ENCODE measurements at places on chromosomes 2 and 18. TPM values are rescaled to one million over a fixed set of nuclear protein-coding genes. Genes with fewer than 3 reads are reported as not detected.

GRCh38 chr2:47602996-47603395, 179.9 kb upstream of the MSH6 start:
- no peak overlapping the region for H3K27ac ChIP-seq
- DNase-seq = no peak
- H3K27me3 ChIP-seq = no peaks in the 10 kb centered on the region
- no peaks in the 10 kb centered on the region for H3K4me1 ChIP-seq

The MBP gene
- total RNA-seq = 148 TPM

GRCh38 chr2:232611559-232612218, 21.7 kb upstream of the EFHD1 start:
- peak; percentile 81 for DNase-seq
- no peak overlapping the region for H3K27ac ChIP-seq
- H3K4me3 ChIP-seq = no peak overlapping the region

The HMSD gene
- not detected for total RNA-seq

Data from activated naive CD8-positive, alpha-beta T cell treated with anti-CD3 and anti-CD28 coated beads, Interleukin-2, amount 10 ng/mL, durations not matched to agents 7 days and 5 days (primary cell).